Stimulated activated CD4-positive, alpha-beta T cell treated with anti-CD3 and anti-CD28 coated beads, Interleukin-2, amount 100 ng/mL, for 24 hours (primary cell): ENCODE measurements at places on chromosomes 2 and 18.

GRCh38 chr2:58202404-58202803 is 38.7 kb downstream of the FANCL start:
- no peak for DNase-seq

- no peak for DNase-seq
Measured at GRCh38 chr2:141528990-141529389, 601.8 kb downstream of the LRP1B start.

DNA sequence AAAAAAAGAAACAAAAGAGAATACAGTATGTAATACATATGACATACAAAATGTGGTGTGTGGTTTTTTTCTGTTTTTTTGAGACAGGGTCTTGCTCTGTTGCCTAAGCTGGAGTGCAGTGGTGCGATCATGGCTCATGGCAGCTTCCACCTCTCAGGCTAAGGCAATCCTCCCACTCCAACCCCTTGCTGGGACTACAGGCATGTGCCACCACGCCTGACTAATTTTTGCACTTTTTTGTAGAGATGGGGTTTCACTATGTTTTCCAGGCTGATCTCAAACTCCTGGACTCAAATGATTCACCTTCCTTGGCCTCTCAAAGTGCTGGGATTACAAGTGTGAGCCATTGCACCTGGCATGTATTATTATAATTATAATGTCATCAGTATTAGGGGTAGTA is 38.9 kb downstream of the DHX57 start:
- DNase-seq = no peak

GRCh38 chr18:61605376-61606067 is 272.3 kb downstream of the CDH20 start:
- no peak for DNase-seq

- DNase-seq = no peak
Measured at GRCh38 chr2:101655702-101656422, 41.6 kb upstream of the MAP4K4 start.

DNA sequence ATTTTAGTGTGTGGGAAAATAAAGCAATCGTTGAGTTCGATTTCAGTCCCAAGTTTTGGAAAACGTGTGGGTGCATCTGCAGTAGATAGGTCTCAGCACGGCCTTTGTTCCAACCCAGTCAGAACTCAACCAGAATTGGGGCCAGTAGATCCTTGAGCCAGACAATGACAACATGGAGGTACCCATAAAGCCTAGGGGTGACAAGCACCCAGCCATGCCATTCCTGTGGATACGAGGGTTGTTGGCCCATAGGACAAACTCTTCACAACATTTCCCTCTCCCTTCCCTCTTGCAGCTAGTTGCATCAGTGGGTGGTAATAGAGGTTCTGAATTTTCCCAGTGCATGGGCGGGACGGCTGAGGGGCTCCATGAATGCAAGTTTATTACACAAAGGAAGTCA is 60.1 kb downstream of the ST3GAL5 start:
- DNase-seq = no peak

- DNase-seq = no peak
Measured at GRCh38 chr2:223090540-223091235, 38.7 kb downstream of the KCNE4 start.

DNA sequence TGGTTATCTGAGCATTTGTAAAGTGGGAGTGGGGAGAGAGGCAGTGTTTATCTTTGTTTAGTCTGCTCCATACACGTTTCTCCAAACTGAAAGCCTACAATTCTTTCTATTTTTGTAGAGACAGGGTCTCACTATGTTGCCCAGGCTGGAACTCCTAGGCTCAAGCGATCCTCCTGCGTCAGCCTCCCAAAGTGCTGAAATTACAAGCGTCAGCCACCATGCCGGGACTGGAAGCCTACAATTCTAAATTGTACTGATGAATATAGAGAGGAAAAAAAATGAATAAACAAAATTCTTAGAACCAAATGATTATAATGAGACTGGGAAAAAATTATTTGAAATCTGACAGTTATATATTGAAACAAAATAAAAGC is 1.4 kb upstream of the ZFAND2B start:
- DNase-seq = no peak
